Lower lobe of right lung (tissue), 2 donors: ENCODE measurements at places on chromosomes 4 and X. TPM values are rescaled to one million over a fixed set of nuclear protein-coding genes. Genes with fewer than 3 reads are reported as not detected.

GRCh38 chrX:11386001-11386523 is 92.8 kb downstream of the AMELX start:
- no peak for DNase-seq

GRCh38 chrX:45903781-45904201 is 641.4 kb downstream of the ZNF674 start:
- no peak for DNase-seq

DNA sequence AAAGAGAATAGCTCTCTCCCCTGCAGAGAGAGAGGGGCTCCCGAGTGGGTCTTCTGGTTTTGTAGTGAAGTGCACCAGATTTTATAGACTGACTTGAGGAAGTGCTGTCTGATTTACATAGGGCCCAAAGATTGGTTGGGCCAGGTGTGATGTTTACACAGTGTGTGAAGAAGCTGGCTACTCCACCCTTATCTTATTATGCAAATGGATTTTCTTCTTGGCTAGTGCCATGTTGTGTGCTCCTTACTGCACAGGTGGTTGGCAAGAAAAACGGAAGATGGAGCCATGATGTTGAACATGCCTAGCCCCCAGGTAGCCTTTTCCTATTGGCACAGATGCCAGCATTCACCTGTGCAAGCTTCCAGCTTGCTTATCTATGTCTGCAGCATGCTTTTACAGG is 112.4 kb upstream of the ARHGAP24 start:
- no peak for DNase-seq

DNA sequence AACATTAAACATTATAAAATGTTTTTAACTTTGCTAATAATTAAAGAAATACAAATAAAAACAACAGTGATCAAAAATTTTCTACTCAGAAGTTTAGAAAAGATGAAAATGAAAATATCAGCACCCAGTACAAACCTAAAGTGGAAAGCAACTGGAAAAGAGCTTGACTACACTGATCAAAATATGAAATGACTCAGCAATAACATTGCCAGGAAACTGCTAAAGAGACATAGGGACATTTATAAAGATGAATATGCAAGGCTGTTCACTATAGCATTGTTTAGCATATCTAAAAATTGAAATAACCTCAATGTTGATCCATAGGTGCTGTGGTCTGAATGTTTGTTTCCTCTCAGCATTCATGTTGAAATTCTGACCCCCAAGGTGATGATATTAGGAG is 88.5 kb upstream of the NOCT start:
- no peak for DNase-seq

DNA sequence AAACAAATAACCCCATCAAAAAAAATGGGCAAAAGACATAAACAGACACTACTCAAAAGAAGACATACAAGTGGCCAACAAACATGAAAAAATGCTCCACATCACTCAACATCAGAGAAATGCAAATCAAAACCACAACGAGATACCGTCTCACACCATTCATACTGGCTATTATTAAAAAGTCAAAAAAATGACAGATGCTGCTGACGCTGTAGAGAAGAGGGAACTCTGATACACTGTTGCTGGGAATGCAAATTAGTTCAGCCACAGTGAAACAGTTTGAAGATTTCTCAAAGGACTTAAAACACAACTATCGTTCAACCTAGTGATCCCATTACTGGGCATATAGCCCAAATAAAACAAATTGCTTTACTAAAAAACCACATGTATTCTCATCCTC is 671.2 kb upstream of the FTHL17 start:
- no peak for DNase-seq

GRCh38 chrX:35841872-35842271 is 43.7 kb downstream of the MAGEB16 start:
- no peak for DNase-seq

GAGE12J gene
- total RNA-seq: not detected
